ENCODE measurements at places on chromosomes 4 and X. TPM values are rescaled to one million over a fixed set of nuclear protein-coding genes. Genes with fewer than 3 reads are reported as not detected.

ARMCX1 gene
- 7.9 TPM for total RNA-seq

DNA sequence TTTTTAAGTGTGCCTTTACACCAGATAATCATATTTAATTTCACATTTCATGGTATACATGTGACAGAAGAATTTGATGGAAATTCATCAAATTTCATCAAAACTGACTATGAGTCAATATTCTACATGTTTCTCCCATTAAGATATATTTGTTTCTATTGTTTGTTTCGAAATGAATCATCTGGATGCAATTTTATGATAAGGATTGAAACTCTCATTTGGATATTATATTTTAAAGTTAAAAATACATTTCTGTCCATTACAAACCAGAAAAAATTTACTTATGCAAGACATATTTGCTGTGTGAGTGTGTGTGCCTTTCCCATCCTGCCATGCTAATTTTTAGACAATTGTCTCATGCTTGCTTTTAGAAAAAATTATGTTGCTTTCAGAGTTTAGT is 52.2 kb downstream of the SULT1B1 start:
- H3K4me3 ChIP-seq: no peak overlapping the region
- H3K36me3 ChIP-seq: no peaks in the 10 kb centered on the region
- no peak for DNase-seq
- H3K27ac ChIP-seq: no peak overlapping the region

ERVMER34-1 gene
- total RNA-seq: 0.33 TPM

DNA sequence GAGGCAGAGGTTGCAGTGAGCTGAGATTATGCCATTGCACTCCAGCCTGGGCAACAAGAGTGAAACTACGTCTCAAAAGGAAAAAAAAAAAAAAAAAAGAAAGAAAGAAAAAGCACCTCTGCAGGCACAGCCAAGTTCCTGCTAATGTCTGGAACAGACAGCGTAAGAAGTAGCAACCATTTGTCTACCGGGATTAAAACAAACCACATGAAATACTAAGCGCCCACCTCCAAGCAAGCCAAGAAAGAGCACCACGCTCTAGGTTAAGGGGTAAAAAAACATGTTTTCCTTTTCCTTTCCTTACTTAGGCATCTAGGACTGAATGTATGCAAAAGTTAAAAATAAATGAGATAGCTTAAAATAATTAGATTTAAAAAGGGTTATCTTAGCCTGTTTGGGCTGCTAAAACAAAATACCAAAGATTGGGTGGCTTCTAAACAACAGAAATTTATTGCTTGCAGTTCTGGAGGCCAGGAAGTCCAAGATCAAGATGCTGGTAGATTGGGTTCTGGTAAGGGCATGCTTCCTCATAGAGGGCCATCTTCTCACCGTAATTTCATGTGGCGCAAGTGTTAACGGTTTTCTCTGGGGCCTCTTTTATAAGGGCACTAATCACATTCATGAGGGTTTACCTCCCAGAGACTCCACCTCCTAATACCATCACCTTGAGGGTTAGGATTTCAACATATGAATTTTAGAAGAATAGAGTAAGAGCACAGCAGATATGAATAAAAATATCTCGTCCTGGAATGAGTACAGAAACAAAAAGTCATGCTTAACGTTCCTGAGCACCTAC is 12.3 kb downstream of the GPC4 start:
- H3K27ac ChIP-seq: no peak overlapping the region
- DNase-seq: no peak
- H3K4me3 ChIP-seq: no peak overlapping the region
- H3K4me1 ChIP-seq: peaks cover 15% of the 10 kb centered on the region
- H3K27me3 ChIP-seq: no peaks in the 10 kb centered on the region
- no peaks in the 10 kb centered on the region for H3K36me3 ChIP-seq

- H3K36me3 ChIP-seq: no peaks in the 10 kb centered on the region
- no peak overlapping the region for H3K4me3 ChIP-seq
- H3K27ac ChIP-seq: no peak overlapping the region
- no peaks in the 10 kb centered on the region for H3K27me3 ChIP-seq
- DNase-seq: no peak
- H3K4me1 ChIP-seq: peaks cover 4% of the 10 kb centered on the region
Measured at GRCh38 chr4:81827577-81828202, 356.0 kb upstream of the RASGEF1B start.

GRCh38 chr4:94598758-94599157 is 147.0 kb downstream of the PDLIM5 start:
- no peak for DNase-seq
- H3K27ac ChIP-seq: no peak overlapping the region
- peaks cover 11% of the 10 kb centered on the region for H3K4me1 ChIP-seq

DNA sequence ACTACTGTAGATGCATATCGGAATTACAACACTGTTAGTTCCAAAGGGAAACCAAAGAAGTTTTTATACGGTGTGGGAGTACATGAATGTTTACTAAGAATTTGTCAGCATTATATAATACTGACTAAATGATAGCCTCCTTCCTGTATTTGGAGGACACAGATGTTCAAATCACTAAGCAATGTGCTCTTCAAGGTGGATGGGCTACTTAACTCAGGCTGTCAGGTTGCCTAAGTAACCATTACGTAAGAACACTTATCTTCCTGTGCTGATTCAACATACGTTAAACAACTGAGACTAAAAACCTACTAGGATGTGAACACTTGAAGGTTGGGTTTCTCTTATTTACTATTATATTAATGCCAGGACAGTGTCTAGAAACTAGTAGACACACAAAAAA is 81.9 kb upstream of the HPGD start:
- no peaks in the 10 kb centered on the region for H3K4me1 ChIP-seq
- H3K36me3 ChIP-seq: no peaks in the 10 kb centered on the region
- H3K4me3 ChIP-seq: no peak overlapping the region
- no peak for DNase-seq
- no peaks in the 10 kb centered on the region for H3K27me3 ChIP-seq
- H3K27ac ChIP-seq: no peak overlapping the region

DNA sequence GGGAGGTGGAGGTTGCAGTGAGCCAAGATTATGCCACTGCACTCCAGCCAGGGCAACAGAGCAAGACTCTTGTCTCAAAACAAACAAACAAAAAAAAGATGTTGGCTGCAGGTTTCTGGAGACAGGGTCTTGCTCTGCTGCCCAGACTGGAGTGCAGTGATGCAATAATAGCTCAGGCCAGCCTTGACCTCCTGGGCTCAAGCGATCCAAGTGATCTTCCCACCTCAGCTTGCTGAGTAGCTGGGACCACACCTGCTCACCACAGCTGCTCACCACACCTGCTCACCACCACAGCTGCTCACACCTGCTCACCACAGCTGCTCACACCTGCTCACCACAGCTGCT is 29.9 kb upstream of the CPLX1 start:
- no peak overlapping the region for H3K4me3 ChIP-seq
- no peak overlapping the region for H3K27ac ChIP-seq
- H3K4me1 ChIP-seq: no peaks in the 10 kb centered on the region
- peaks cover 29% of the 10 kb centered on the region for H3K36me3 ChIP-seq

DNA sequence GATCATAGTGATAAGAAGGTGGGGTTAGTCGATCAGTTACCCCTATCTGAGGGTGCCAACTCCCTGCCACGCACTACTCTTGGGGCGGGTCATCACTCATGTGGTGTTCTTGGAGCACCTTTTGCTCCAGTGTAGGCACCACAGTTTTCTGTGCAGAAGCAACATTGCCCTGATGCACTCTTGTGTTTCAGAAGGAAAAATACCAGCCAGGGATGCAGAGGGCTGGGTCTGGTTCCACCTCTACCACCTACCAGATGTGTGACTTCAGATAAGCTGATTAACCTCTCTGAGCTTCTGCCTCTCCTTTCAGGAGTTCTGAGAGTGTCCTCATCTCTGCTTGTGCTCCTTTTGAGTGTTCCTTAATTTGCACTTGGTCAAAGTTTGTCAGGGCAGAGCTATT is 29.9 kb upstream of the PROM1 start:
- no peaks in the 10 kb centered on the region for H3K36me3 ChIP-seq
- H3K27ac ChIP-seq: no peak overlapping the region
- DNase-seq: no peak
- no peaks in the 10 kb centered on the region for H3K4me1 ChIP-seq
- H3K27me3 ChIP-seq: no peaks in the 10 kb centered on the region

DNA sequence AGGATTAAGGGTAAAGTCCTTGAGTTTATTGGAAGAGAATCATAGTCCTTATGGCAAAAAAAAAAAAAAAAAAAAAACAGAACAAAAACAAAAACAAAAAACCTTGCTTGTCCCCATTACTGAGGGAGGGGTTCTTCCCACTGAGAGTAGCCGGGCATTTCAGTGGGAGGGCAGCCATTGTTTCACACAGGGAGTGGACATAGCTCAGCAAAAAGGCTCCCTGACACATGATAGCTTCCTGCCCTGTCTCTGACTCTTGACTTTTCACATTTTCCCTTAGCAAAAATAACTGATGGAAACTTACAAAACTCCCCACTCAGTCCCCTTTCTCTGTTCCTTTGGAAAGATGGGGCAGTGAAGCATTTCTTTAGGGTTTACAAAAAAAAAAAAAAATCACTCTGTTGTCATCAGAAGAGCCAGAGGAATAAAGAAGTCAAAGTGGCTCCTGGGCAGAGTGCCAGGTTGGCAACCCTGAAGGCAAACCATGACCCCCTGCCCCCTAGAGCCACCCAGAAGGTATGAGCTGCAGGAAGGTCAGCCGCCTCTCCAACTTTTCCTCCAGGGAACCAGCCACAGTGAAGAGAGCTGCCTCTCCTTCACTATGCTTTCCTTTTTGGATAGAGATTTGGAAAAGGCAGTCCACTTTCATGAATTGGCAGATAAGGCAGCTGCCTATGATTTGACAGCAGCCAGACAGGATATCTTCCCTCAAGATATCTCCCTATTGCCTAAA is 170.6 kb downstream of the KDR start:
- H3K36me3 ChIP-seq: no peaks in the 10 kb centered on the region
- H3K4me1 ChIP-seq: no peaks in the 10 kb centered on the region
- no peaks in the 10 kb centered on the region for H3K27me3 ChIP-seq
- H3K27ac ChIP-seq: no peak overlapping the region

DNA sequence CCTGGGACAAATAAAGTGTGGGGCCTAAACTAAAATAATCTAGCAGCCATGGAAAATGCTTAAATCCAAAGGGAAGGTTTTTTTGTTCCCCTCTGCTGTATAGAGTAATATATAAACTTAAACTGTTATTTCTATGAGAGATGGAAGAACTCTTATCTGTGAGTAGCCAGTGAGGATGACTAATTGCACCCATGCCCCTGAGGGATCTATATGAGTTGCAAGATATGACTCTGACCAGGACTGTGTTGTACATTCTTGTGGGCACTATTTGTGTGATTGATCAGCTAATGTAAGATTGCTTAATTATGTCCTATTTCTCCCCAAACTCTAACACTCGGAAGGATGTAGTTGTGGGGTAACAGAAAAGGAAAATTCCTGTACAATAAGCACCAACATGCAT is 35.2 kb upstream of the AMBN start:
- no peak overlapping the region for H3K27ac ChIP-seq
- no peaks in the 10 kb centered on the region for H3K4me1 ChIP-seq
- H3K4me3 ChIP-seq: no peak overlapping the region
- no peaks in the 10 kb centered on the region for H3K27me3 ChIP-seq

ADH1A gene
- 0.26 TPM for total RNA-seq

- no peaks in the 10 kb centered on the region for H3K27me3 ChIP-seq
- H3K27ac ChIP-seq: no peak overlapping the region
- no peak overlapping the region for H3K4me3 ChIP-seq
- H3K4me1 ChIP-seq: no peaks in the 10 kb centered on the region
- no peaks in the 10 kb centered on the region for H3K36me3 ChIP-seq
Measured at GRCh38 chr4:127997534-127998388, 32.6 kb downstream of the ABHD18 start.

GRCh38 chr4:113109106-113109718 is 59.8 kb downstream of the ANK2 start:
- H3K36me3 ChIP-seq: no peaks in the 10 kb centered on the region
- H3K4me3 ChIP-seq: no peak overlapping the region
- DNase-seq: peak; percentile 15

GAGE12H gene
- total RNA-seq: not detected

P2RY8 gene
- total RNA-seq: 0.66 TPM

DNA sequence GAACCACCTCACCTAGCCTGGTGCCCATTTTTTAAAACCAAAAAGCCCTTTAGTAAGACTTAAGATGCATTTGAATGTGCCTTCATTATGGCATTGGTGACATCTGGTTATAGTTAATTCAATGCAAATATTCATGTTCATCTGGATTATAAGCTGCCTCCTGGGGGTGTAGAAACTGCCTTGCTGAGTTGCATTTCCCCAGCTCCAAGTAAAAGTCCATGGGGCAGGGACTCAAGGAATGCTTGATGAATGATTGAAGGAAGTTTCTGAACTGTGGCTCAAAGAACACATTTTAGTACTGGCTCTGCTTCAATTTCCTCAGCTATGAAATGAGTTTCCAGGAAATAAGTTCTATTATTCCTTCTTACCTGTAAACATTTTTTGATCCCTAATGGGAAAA is 18.5 kb upstream of the RBM47 start:
- no peaks in the 10 kb centered on the region for H3K36me3 ChIP-seq
- no peak overlapping the region for H3K4me3 ChIP-seq
- H3K4me1 ChIP-seq: no peaks in the 10 kb centered on the region
- no peak for DNase-seq
- H3K27me3 ChIP-seq: no peaks in the 10 kb centered on the region

- no peak overlapping the region for H3K27ac ChIP-seq
- no peaks in the 10 kb centered on the region for H3K36me3 ChIP-seq
- no peak overlapping the region for H3K4me3 ChIP-seq
- no peak for DNase-seq
- H3K27me3 ChIP-seq: no peaks in the 10 kb centered on the region
- H3K4me1 ChIP-seq: peaks cover 4% of the 10 kb centered on the region
Measured at GRCh38 chrX:72057849-72058248, 73.9 kb downstream of the RTL5 start.

Data from body of pancreas (tissue), 4 donors.